Mesendoderm (in vitro differentiated cells): ENCODE measurements at places on chromosomes 13 and 19.

DNA sequence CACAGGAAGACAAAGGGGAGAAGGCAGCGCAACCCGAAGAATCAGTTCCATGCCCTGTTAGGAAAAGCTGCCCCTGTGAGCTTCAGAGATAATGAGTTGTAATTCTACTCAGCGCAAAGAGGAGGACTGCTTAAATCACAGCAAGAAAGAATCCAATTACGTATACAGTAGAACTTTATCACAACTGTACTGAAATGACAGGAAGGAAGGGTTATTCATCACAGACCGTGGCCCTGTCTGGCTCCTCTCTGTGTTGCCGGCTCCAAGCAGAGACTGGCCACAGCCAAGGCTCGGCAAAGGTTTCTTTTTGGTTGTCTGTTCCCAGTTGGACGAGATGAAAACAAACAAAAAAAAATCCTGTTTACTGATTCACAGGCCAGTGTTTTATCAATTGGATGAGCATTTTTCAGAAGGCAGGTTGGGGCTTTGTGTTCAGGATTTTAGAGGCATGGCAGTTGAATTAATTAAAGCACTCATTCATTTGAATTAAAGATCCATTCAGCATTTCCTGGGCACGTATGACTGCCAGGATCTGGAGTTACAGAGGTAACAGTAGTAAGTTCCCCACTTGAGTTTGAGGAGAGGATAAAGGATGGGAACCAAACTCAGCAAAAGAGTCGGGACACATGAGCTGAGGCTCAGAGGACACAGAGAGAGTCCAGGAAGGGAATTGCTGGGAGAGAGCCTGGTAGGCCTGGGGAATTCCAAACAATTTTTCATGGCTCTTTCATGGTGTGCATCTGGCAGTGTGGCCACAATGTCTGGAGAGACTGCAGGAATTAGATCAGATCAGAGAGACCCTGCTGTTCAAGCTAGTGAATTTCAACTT is 341.0 kb downstream of the DNAJC15 start:
- DNase-seq = no peak

- peak; percentile 38 for DNase-seq
Measured at GRCh38 chr19:53466726-53467484, 628 bp upstream of the ZNF813 start.

DNA sequence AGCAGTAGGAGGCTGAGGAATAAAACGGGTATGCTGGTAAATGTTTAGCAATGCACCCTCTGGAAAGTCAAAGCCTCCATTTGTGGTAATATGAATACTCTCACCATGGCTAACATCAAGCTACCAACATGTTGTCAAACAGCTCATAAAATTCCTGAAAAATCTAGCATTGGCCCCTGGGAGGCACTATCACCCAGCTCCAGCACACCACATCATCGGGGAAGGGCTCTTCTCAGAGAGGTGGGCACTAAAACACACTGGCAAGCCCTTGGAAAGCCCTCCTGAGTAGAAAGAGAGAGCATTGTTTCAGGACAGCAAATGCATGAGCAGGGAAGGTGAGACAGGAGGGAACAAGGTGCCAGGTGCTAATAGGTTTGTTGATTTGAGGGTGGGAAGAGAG is 53.9 kb upstream of the FLT1 start:
- DNase-seq = peak; percentile 53

- DNase-seq = no peak
Measured at GRCh38 chr13:47680748-47681147, 320.3 kb downstream of the SUCLA2 start.

GRCh38 chr13:96848286-96848685 is 146.0 kb downstream of the OXGR1 start:
- DNase-seq = no peak
